NAMALWA (cell line): ENCODE measurements at places on chromosomes 5 and 9.

DNA sequence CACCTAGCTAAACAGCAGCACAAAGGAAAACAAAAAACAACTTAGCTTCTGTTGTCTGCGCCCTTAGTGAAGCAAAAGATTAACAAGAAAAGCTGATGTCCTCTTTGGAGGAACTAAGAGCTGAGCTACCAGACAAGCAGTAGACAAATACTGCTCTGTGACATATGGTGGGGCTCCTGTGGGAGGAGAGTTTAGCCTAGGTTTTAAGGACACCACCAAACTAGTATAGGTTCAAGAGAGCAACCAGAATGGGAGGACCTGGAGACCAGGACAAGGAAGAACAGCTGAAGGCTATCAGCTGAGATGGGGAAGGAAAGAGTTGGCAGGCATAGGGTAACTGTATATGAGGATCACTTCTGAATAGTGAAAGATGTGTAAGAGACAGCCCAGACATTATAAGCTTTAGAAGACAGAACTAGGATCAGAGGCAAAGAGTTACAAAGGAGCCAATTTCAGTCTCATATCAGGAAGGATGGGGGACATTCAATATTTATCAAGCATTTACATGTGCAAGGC, 27.2 kb downstream of the FBXW2 start:
- no peak for DNase-seq

DNA sequence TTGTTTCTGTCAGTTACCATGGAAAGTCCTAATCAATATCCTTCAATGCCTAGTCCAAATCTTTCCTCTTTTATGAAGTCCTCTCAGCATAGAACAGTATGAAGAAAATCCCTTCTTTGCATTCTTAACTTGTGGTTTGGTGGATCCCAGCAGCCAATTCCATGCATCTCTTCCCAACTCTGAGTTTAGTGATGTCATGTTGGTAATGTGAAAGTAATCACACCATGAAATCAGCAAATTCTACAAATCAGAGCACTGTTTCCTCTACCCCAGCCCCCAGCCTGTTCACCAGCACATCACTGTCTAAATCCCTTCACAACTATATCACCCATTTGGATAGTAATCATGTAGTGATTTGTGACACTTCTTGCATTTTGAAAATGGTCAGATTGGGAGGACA, 4.7 kb upstream of the C1QTNF2 start:
- DNase-seq, result no peak

DNA sequence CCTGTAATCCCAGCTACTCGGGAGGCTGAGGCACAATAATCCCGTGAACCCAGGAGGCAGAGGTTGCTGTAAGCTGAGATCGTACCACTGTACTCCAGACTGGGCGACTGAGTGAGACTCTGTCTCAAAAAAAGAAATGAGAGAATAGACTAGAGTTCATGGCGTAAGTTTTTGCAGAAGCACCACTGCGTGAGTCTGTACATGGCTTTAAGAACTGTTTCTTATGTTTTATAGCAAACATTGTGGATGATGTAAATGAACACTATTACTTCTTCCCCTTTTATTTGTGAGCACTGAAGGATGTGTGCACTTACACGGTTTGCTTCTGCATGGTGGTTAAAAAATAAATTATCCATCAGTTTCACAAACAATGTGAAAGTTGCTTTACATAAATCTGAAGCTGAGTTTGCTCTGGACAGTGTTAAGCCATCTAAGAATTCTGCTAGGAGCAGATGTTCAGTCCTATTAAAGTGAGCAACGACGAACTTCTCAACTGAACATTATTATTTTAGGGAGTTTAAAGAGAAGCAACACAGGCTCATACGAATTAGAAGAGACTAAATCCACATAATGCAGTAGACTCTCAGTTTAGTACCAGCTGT, 52.5 kb downstream of the ZFAND5 start:
- no peak for DNase-seq

- peak; percentile 45 for DNase-seq
Measured at GRCh38 chr9:129109537-129109903, 1.1 kb downstream of the CRAT start.

DNA sequence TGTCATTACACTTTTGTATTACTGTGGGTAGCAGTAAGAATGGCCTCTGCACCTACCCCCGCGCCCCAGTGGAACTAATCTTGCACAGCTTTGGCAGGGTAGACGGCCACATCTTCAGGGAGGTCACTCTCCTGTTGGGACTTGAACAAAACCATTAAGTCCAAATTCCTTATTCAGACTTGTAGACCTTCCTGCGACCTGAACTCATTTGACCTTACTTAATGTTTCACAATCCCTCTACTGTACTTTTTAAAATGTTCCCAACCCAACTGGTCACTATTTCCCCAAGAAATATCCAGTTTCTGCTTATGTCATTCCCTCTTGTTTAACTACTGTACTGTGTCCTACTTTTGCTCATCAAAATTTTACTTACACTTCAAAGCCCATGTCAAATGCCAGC, 5.3 kb upstream of the FAM120AOS start:
- no peak for DNase-seq
